ENCODE measurements at places on chromosomes 5 and 9. TPM values are rescaled to one million over a fixed set of nuclear protein-coding genes. Genes with fewer than 3 reads are reported as not detected.
A peak's percentile ranks its signal among the peaks of the same experiment; 100 is the strongest.

GRCh38 chr9:114056527-114056926, 21.6 kb downstream of the AMBP start:
- DNase-seq: no peak

DNA sequence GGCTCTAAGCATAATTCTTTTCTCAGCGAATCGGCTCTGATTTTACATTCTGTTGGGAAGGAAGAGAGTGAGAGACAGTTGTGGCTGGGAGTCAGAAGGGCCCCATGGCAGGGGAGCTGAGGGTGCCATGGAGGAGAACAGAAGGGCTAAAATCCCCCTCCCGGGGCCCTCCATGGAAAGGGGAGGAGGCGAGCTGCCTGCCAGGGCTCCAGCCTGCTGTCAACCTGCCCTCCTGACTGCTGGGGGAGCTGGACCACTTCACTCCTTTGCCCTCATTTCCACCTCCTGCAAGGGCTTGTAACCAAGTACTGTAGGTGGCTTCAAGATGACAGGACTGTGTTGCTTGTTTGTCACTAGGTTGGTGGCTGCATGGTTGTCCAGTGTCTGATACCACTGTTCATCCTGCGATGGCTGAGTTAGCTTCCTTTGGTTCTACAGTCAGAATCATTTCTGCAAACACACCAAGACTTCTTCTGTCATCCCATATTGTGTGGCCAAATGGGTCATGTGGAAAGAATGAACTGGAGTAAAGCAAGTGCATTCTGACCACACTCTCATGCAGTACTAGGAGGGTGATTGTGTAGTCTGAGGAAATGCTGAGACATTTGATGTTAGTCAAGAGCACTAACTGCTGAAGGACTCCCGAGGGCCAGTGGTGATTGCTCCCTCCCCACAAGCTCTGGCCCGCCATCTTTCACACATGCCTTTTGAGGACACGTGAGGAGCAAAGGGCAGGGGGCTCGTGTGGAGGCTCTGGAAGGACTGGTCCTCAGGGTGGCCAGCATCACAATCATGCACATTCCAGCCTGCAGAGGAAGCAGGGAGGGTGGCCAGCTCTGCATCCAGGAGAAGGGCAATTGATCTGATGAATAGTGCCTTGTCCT, 307.2 kb downstream of the GADD45G start:
- DNase-seq: no peak

DNA sequence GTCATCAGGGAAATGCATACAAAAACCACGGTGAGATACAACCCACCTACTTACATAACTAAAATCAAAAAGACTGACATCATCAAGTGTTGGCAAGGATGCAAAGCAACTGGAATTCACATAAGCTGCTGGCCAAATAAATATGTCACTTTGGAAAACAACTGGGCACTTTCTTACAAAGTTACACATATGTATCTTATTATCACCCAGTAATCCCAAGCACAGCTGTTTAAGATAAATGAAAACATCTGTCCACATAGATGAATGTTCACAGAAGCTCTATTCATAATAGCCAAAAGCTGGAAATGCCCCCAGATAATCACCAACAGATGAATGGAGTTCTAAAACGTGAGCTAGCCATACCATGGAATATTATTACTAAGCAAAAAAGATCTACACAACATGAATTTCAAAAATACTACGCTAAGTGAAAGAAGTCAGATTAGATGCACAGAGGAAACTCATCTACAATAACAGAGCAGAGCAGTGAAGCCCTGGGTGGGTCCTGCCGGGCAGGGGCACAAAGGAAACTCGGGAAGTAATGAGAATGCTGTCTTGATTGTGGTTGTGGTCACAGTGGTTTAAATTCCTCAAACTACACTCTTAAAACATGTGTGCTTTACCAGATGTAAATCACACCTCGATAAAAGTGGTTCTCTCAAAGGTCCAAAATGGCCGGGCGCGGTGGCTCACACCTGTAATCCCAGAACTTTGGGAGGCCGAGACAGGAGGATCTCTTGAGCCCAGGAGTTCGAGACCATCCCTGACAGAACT, 8.5 kb downstream of the CAMSAP1 start:
- DNase-seq: peak; percentile 27

DNA sequence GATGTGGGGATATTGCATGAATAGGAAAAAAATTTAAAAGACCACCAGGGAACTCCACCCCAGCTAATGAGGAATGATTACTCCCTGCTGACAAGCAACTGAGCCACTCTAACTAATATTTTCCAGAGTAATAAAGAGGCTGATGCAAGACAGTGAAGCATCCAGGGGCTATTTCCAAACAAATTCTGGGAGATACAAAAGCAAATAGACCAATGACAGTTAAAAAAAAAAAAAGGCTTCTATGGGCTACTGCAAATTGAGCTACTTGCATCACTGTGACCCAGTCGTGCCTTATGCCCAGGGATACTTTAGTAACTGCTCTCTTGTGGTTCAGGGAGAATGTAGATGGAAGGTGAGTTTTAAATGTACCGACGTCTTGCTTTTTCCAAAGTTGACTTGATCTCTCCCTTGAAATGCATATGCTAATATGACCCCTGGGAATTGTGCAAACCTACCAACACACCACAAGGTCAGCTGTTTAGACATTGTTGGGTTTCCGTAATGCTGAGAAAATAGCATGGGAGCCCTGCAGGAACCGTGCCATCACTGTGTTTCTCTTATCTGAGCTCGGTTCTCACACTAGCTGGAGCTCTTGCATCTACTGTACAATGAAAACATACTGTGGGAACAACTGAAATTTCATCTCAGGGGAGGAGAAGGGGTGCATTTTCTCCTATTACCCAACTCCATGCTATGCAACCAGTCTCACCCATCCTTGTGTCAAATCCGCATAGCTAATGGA, 250.6 kb upstream of the MAP3K1 start:
- DNase-seq: no peak

- DNase-seq: no peak
These were observed 77.8 kb upstream of the OTULINL start for GRCh38 chr5:14503681-14504331.

DNA sequence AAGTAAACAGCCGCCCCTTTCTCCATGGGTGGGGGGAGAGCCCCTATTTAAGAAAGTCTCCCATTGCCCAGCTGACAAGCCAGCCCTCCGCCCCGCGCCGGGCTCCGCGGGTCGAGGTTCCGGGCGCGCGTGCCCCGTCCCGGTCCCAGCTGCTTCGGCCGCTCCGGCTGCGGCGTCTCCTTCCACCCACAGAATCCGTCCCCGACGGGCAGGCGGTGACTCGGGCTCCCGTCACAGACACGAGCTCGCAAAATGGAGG, 223 bp downstream of the NR3C1 start:
- DNase-seq: no peak

DNA sequence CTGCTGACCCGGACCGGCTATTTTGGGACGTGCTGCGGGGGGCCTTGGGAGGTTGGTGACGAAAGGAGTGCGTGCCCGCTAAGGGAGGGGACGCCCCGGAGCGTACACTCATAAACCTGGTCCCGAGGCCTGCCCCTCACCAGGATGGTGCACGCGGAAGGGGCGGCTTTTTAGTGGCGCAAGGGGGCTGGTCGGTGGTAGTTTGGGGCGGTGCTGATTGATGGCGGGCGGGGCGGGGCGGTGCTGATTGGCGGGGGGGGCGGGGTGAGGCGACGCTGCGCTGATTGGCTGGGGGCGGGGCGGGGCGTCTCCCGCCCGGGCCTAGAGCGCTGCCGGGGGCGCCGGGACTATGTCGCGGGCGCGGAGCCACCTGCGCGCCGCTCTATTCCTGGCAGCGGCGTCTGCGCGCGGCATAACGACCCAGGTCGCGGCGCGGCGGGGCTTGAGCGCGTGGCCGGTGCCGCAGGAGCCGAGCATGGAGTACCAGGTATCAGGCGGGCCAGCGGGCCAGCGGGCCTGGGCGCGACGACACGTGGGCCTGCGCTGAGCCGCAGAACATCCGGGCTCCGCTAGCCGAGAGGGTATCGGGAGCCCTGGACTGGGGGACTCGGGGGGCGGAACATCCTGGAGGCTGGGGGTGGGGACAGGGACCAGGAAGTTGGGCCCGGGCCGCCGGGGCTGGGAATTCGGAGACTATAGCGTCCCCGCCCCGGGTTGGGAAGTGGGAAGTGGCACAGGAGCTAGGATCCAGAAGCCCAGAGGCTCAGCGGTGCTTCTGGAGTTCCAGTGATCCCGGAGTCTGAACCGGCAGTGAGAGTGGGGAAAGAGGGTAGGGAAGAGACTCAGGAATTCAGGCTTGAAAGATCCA, at the start of gene FPGS:
Gene FPGS (plus strand): TSS at position 307 of the 868 bp plus-strand sequence. CDS start 43 bp downstream, at position 350.
- DNase-seq: peak; percentile 81

- no peak for DNase-seq
These were observed 32.1 kb downstream of the NADK2 start for GRCh38 chr5:36209664-36210063.

- DNase-seq: peak; percentile 27
These were observed 2.2 kb downstream of the GABRB2 start for GRCh38 chr5:161544350-161544765.

- no peak for DNase-seq
These were observed 129.8 kb upstream of the IFNE start for GRCh38 chr9:21611891-21612290.

DNA sequence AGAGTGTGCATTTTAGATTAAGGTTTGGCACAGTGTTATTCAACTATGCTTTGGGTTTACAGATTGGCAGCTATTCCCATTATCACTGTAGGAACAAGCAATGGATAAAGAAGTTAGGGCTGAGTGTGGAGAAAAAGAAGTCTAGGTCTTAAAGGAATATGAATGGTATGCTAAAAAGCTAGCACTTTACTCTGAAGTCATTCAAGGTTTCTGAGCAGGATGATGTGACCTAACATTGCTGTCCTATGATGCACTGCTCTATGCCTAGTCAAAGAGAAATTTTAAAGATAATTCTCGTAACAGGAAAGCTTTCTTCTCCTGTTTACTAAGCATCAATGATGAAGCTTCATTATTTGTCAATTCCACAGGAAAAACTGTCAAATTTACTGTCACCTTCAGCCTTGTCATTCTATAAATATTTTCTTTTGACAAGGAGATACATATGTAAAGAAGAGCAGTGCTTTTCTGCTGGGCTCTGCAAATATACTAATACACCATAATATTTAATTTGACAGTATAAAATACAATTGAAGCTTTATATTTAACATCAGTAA, 476.1 kb upstream of the PTPRD start:
- no peak for DNase-seq

The TSSK1B gene
- not detected for total RNA-seq

DNA sequence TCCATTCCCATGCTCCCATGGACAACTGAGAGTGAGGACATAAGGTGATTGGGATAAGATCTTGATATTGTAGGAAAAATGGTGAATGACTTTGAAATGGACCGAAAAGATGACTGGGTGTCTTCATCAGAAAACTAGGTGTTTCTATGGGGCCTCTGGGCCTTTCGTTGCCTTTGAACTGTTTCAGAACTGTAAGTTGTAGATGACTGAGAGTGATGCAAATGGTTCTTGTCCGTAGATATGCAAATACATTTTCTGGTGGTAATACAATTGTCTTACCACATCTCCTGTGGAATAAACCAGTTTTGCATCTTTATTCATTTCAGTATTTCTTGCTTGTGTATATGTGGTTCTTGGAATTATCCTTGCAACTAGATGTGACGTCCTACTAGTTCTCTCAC, 16.0 kb upstream of the TEX48 start:
- no peak for DNase-seq

DNA sequence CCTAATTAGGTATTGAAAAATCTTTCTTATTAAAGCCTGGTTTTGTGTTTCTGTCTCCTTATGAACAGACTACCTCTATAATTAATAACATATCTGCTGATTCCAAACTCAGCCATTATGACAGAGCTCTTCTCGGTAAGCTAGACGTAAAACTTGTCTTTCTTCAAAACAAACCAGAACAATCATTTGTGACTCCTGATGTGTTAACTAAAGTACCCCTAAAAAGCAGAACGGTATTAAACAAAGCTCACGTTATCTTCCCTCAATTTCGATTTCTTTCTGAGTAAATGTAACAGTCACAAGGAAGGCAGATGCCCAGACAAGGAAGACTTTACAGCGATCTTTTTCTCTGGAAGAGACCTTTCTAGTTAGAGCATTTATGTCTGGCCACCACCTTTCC, 1.8 kb downstream of the SEMA5A start:
- DNase-seq: no peak

DNA sequence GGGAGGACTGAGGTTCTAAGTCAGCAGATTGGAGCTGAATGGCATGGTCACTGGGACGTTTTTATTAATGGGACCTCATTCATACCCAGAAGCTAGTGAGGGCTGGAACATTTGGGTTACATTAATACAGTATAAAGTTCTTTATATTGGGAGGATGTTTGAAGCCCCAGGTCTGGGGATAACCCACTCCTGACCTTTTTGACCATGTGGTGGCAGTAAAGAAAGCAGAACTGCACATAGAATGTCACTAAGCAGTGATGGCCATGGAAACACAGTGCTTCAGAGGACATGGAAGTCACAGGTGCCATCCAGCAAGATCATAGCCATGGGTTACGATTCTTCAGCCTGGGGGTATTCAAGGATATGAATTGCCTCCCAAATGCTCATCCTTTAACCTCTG, 176.0 kb downstream of the ATP10B start:
- no peak for DNase-seq

GRCh38 chr5:178866946-178867345, 7.2 kb downstream of the ZNF354B start:
- DNase-seq: no peak

The SLC28A3 gene
- total RNA-seq: 0.02 TPM

- no peak for DNase-seq
These were observed 300.1 kb downstream of the ASTN2 start for GRCh38 chr9:117114768-117115167.

The DCTN3 gene
- total RNA-seq: 104 TPM

GRCh38 chr5:133977161-133977787, 8.8 kb upstream of the C5orf15 start:
- no peak for DNase-seq

GRCh38 chr9:123523845-123524244, 167.8 kb downstream of the CRB2 start:
- DNase-seq: no peak

The PCDHB15 gene
- total RNA-seq: 0.10 TPM

DNA sequence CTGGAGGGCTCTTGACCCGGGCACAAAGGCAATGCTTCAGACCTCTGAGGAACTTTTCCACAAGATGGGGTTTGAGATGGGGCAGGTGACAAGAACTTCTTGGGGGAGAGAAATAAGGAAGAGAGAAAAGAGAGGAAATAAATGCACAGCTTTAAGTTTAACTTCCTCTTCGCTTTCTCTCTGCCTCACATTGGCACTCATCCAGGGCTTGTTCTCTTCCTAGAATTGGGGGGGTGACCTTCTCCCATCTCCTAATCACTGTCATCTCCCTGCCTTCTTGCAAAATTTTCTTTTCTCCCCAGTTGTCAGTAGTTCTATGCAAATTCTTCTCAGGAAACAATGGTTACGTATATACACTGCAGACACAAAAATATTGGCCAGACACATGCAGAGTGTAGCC, 19.1 kb upstream of the ADCY2 start:
- DNase-seq: no peak

- no peak for DNase-seq
These were observed 19.9 kb downstream of the GOLM1 start for GRCh38 chr9:86079421-86079831.

- peak; percentile 98 for DNase-seq
These were observed 54.9 kb downstream of the SLC44A1 start for GRCh38 chr9:105299190-105299854.

- peak; percentile 2 for DNase-seq
These were observed 58.3 kb upstream of the MAP3K1 start for GRCh38 chr5:56757077-56757476.
